ENCODE measurements at places on chromosomes 5 and 9. TPM values are rescaled to one million over a fixed set of nuclear protein-coding genes. Genes with fewer than 3 reads are reported as not detected.

The QRFP gene
- polyA plus RNA-seq = not detected

The SEMA6A gene
- polyA plus RNA-seq = 0.43 TPM

The STKLD1 gene
- polyA plus RNA-seq = 0.29 TPM

- DNase-seq = no peak
Measured at GRCh38 chr5:138966236-138966985, 91.3 kb upstream of the LRRTM2 start.

- peak; percentile 52 for DNase-seq
Measured at GRCh38 chr5:151023047-151023615, 2.7 kb downstream of the GPX3 start.

GRCh38 chr9:37566716-37567115 lies 9.5 kb downstream of the FBXO10 start:
- DNase-seq = no peak

DNA sequence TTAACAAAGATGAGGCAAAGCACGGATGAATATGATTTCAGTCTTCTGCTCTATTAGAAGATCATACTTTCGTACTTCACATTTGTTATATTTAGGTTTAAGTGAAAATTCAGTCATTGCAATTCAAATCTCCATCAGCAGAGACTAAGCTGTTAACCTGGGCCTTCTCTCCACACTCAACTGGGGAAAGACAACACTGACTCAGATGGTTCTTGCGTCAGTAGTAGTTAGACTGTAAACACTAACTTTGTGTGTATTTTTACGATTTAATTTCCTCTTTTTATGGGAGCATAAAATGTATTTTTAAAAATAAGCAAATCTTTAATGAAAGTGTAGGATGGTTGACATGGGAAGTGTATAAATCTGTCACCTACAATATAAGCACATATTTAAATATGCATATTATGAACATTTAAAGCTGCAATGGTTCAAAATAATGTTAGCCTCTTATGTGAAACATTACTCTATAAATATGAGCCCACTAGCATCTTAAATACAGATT lies 42.7 kb upstream of the ZNF608 start:
- no peak for DNase-seq

GRCh38 chr5:171223927-171224326 lies 85.1 kb upstream of the TLX3 start:
- DNase-seq = peak; percentile 69

DNA sequence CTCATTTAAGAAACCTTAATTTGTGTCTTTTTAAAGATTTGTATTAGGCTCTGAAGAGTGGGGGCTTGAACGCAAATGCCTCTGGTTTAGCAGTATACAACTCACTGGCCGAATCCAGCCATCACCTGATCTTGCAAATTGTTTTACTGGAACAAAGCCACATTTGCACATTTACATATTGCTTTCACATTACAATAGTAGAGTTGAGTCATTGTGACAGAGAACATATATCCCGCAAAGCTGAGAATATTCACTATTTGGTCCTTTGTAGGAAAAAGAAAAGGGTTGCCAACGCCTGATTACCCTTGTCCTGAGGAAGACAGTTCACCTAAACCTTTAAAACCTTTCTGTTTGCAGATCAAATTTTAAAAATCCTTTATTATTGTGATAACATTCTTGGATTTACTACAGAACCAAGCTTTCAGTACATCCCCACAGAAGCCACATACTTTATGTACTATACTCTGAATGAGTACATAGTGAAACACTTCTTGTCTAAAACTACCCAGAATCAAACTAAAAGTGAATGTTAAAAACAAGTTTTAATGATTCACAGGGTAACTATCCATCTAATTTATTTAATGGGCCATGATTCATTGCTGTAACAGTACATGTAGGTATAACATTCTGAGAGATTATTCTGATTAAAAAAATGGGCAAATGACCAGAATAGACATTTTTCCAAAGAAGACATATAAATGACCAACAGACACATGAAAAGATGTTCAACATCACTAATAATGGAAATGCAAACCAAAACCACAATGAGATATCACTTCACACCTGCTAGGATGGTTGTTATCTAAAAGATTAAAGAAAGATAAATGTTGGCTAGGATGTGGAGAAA lies 161.0 kb downstream of the SLC25A46 start:
- no peak for DNase-seq

DNA sequence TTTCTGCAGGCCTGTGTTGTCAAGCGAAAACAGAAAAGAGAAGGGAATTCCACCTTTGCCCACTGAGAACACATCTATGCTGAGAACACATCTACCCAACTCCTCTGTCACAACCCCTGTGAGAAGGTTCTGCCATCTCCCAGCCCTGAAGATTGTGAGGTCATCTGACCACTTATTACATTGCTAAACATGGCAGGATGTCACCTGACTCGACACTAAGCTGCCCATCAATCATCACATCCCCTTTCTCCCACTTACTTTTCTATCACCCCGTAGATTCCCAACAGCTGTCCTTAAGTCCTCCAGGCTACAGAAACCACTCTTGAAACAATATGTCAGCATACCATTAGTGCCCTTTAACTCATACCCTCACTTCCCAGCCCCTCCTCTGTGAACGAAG lies 64.2 kb upstream of the PRSS3 start:
- DNase-seq = no peak

DNA sequence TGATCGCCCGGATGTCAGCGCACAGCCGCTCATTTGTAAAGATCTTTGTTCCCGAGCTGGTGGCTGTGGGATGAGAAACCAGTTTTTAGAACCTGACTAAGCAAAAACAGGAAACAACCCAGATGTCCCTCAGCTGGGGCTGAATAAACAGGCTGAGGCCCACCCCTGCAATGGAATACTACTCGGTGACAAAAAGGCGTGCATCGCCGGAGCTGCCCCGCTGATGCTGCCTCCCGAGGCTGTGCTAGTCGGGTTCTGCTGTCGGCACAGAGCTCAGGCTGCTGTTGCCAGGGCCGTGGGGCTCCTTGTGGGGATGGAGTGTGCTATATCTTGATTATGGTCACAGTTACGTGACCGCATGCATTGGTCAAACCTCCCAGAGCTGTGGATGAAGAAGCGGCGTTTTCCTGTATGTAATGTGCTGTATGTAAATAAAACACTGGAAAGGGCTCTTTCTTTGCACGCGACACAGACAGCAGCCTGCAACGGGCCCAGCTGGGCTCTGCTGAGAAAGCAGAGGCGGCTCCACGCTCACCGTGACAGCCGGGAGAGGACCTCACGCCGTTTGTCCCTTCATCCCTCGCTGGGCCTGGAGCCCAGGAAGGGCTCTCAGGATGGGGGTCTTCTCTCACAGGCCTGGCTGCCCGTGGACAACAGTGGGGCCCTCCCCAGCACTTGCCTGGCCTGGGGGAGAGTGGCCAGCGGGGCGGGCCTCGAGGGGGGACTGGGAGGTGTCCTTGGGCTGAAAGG lies 51.5 kb upstream of the RNU6ATAC start:
- DNase-seq = no peak

DNA sequence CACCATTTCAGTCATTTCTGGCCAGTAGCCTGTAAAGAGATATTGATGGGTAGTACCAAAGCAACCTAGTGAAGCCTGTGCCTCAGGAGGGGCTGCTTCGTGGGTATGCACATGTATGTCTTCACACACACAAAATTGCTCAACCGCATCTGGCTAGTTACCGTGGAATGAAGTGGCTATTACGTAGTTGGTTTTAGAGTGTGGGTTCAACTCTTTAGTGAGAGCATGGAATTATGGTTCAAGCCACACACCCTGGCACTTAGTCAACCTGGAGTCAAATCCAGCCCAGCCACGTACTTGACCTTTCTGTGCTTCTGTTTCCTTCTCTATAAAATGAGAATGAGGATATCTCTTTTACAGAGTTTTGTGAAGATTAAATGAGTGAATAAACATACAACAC lies 174.9 kb downstream of the TTC39B start:
- DNase-seq = no peak

DNA sequence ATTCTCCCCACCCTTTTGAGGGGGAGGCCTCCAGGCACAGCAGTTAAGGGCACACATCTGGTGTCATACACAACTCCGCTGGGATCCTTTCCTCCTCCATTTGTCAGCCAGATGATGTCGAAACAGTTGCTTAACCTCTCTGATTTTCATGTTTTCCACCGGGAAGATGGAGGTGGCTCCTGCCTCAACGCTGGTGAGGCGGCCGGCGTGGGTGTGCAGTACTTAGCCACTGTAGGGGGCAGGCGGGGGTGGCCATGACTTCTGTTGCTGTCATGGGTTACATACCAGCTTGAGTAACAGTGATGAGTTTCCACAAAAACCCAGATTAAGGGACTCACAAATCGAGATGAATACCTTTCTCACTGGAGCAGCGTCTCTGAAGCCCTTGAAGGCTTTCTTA lies 63.1 kb upstream of the EPB41L4B start:
- no peak for DNase-seq

- DNase-seq = no peak
Measured at GRCh38 chr5:107384256-107384655, 286.5 kb downstream of the EFNA5 start.

Data from endothelial cell of umbilical vein (primary cell).